ENCODE measurements at places on chromosomes 6 and 20. TPM values are rescaled to one million over a fixed set of nuclear protein-coding genes. Genes with fewer than 3 reads are reported as not detected.

TMEM200A gene
- total RNA-seq: 6.4 TPM

SYCP2 gene
- total RNA-seq: 2.6 TPM

SNAP91 gene
- not detected for total RNA-seq

GRCh38 chr20:19699180-19699971 lies 58.7 kb upstream of the RIN2 start:
- H3K27ac ChIP-seq: peak overlapping the region; percentile 55
- DNase-seq: peak; percentile 61

DNA sequence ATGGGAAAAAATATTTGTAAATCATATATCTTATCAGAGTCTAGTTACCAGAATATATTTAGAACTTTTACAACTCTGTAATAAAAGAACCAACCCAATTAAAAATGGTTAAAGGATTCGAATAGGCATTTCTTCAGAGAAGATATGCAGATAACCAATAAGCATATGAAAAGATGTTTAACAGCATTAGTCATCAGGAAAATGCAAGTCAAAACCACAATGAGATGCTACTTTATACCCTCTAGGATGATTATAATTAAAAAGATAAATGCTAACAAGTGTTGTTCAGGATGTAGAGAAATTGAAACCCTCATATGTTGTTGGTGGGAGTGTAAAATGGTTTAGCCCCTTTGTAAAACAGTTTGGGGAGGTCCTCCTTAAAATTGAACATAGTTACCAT lies 94.1 kb downstream of the LRRC1 start:
- H3K4me1 ChIP-seq: peaks cover 4% of the 10 kb centered on the region
- H3K27ac ChIP-seq: no peak overlapping the region
- no peaks in the 10 kb centered on the region for H3K27me3 ChIP-seq
- no peaks in the 10 kb centered on the region for H3K36me3 ChIP-seq

GRCh38 chr6:4971851-4972250 lies 32.0 kb downstream of the RPP40 start:
- no peaks in the 10 kb centered on the region for H3K27me3 ChIP-seq
- no peak overlapping the region for H3K27ac ChIP-seq
- no peaks in the 10 kb centered on the region for H3K36me3 ChIP-seq
- H3K4me1 ChIP-seq: no peaks in the 10 kb centered on the region
- H3K4me3 ChIP-seq: no peak overlapping the region
- no peak for DNase-seq

PDE7B gene
- total RNA-seq: not detected

DNA sequence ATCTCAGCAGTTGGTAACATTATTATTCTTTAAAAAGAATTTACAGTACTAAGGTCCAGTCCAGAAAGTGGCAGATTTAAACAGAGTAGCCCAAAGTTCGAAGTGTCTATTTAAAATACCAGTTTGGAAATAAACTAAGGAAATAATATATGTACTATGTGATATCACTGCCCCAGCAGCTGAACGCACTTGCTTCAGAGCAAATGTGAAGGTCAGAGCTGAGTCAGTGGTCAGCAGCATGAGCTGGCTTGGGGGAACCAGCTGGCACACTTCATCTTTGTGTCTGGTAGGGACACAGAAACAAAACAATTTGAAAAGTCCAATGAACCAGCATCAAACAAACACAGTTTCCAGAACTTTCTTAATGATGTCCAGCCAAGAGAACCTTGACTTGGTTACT lies 15.4 kb downstream of the TMEM14B start:
- no peak overlapping the region for H3K4me3 ChIP-seq
- H3K36me3 ChIP-seq: peaks cover 34% of the 10 kb centered on the region
- no peaks in the 10 kb centered on the region for H3K27me3 ChIP-seq
- no peak overlapping the region for H3K27ac ChIP-seq
- peaks cover 25% of the 10 kb centered on the region for H3K4me1 ChIP-seq
- DNase-seq: no peak

DNA sequence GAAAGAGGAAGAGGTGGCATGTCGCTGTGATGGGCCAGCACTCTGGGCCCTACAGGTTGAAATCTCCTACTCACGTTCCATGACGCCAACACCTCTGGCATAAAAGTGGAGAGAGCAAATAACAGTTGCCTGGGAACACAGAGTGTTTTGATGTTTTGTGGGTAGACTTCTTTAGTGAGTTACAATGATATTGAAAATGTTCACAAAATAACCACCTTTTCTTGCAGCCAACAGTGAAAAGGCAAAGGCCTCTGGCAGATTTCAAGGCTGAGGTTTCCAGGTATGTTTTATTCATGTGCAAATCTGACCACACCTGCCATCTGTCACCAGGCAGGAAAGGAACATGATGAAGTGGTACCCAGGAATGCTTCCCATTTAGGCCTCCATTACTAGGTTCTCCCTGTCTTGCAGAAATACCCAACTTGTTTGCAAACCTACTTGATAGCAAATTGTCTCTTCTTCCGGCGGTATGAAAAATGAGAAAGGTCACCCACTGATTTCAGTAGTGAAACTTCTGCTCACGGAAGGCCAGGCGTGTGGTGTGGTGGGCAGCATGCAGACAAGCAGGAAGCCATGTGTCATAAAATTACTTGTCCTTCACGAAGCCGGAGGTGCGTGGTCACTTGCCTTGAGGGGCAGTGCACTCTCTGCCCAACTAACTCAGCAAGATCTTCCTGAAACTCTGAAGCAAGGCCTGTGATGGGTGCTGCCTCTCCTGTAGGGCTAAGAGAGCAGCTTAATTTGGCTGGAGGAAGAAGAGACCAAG lies 299.1 kb upstream of the PRDM1 start:
- H3K27ac ChIP-seq: no peak overlapping the region
- no peaks in the 10 kb centered on the region for H3K27me3 ChIP-seq
- H3K4me3 ChIP-seq: no peak overlapping the region
- no peaks in the 10 kb centered on the region for H3K36me3 ChIP-seq

DNA sequence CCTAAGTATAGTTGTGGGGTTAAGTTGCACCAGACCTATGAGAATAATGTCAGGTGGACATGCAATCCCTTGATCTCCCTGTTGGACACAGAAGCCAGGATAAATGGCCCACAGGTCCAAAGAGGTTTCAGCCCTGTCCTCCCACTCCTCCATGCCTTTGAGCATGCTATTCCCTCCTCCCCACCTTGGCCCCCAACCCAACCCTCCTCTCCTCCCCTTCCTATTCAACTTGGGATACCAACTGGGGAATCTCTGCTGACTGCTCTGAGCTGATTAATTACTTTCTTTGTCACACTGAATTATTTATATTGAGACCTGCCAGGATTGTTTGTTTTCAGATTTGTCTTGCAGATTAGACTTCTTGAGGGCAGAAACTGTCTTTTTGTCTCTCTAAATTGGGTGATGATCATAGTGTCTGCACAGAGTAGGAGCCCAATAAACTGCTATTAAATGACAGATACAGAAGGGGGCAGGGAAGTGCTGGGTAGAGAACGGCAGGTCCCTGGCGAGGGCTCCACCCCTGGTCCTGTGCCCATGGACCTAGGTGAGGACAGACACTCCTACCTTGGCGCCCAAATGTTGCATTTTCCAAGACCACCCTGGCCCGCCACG lies 120.9 kb downstream of the UNC5CL start:
- no peak overlapping the region for H3K27ac ChIP-seq
- peaks cover 22% of the 10 kb centered on the region for H3K4me1 ChIP-seq
- no peak overlapping the region for H3K4me3 ChIP-seq
- no peaks in the 10 kb centered on the region for H3K27me3 ChIP-seq

DNA sequence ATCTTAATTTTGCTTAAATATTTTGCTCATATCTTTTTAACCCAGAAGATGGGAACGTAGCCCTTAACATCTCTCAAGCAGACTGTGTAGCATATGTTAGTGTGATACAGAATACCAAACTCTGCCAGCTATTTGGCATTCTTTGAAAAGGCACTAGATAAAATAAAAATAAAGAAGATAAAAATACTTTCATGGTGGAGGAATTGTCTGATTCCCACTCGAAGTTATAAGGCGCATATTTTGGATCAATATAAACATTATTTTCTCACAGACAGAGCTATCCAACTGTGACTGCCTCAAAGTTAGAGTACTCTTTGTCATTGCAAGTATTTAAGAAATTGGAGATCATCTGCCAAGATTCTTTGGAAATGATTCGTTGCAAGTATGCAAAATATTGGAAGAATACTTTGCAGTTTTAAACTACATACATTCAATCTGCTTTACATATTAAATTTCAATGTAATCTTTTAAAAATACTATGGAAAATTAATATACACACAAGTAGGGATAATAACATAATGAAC lies 10.8 kb upstream of the EEF1E1 start:
- H3K27me3 ChIP-seq: 0 out of 2 replicates have a peak, but pooled peaks cover 4% of the 10 kb centered on the region
- H3K4me3 ChIP-seq: no peak overlapping the region
- H3K36me3 ChIP-seq: no peaks in the 10 kb centered on the region
- no peak overlapping the region for H3K27ac ChIP-seq

HLA-DOA gene
- total RNA-seq: not detected

HRH3 gene
- not detected for total RNA-seq

DNA sequence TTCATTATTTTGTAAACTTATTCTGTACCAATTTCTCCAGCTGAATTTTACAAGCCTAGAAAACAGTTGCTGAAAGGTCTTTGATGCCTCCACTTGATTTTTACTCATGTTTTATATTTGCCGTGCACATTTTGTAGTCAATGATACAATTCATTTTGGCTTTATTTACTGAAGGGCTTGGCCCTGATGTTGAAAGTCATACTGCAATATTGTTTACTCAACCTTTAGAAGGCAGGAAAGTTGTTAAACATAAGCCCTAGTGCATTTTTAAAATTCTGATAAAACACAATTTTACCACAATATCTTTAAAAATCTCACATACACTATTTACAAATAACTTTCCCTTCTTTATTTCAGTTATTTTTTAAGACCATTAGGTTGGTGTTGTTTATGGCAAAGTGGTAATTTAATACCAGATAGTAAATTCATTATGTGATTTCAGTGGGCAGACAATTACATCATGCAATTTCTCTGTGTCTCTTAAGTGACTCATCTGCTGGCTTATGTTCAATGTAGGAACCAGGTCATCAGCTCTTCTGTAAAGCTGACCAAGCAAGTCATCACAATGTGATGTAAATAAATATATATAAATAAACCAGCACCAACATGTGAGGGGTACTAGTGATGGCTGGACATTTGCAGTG lies 121.1 kb upstream of the SLC35B3 start:
- peak; percentile 3 for DNase-seq
- no peaks in the 10 kb centered on the region for H3K4me1 ChIP-seq
- H3K4me3 ChIP-seq: no peak overlapping the region
- H3K36me3 ChIP-seq: no peaks in the 10 kb centered on the region

DNA sequence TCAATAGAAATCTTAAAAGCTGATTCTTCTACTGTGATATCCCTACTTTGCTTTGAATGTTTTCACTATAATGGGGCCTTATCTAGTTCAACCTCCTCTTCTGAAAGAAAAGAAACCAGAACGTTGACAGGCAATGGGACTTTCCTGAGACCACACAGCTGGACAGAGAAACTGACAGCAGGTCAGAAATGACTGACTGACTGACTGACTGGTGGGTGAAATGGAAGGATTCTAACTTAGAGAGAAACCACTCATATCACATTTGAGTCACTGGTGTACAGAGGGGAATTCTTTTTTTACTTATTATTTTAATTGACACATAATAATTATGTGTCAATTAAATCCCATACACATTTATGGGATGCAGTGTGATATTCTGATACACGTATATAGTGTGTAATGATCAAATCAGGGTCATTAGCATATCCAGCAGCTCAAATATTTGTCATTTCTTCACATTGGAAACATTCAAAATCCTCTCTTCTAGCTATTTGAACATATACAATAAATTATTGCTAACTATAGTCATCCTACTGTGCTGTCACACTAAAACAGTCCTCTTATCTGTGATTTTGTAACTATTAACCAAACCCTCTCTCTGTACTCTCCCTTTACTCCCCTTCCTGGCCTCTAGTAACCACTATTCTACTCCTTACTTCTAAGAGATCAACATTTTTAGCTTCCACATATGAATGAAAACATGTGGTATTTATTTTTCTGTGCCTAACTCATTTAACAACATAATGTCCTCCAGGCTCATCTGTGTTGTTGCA lies 64.8 kb upstream of the NRSN1 start:
- no peak for DNase-seq
- no peak overlapping the region for H3K4me3 ChIP-seq
- H3K27ac ChIP-seq: no peak overlapping the region
- no peaks in the 10 kb centered on the region for H3K27me3 ChIP-seq

GRCh38 chr20:9572670-9573069 lies 58.3 kb downstream of the LAMP5 start:
- no peak overlapping the region for H3K27ac ChIP-seq
- DNase-seq: no peak
- no peaks in the 10 kb centered on the region for H3K36me3 ChIP-seq
- no peaks in the 10 kb centered on the region for H3K27me3 ChIP-seq
- no peaks in the 10 kb centered on the region for H3K4me1 ChIP-seq
- no peak overlapping the region for H3K4me3 ChIP-seq

- no peaks in the 10 kb centered on the region for H3K36me3 ChIP-seq
- DNase-seq: peak; percentile 24
- peaks cover 14% of the 10 kb centered on the region for H3K4me1 ChIP-seq
Observed at GRCh38 chr20:9185511-9185910, 116.6 kb downstream of the PLCB4 start.

PPP1R14C gene
- not detected for total RNA-seq

KHDC1L gene
- total RNA-seq: not detected

DNA sequence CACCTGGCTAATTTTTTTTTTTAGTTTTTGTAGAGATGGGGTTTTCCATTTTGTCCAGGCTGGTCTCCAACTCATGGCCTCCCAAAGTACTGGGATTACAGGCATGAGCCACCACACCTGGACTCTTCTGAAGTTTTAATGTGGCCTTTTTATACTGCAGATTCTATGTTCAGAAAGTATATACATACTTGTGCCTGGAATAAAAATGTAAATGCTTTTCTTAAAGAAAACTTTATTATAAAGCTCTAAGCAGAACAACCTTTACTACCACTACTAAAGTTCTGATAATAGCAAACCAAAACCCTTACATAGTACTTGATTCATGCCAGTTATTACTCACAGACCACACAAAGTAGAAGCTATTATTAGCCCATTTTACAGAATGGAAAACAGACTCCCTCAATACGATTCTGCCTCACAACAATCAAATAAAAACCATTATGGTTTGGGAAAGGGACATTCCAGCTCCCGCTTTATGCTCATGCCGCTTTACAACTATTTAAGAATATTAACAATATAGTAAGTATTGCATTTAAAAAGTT lies 5.3 kb downstream of the PHIP start:
- peaks cover 5% of the 10 kb centered on the region for H3K4me1 ChIP-seq
- peaks cover 13% of the 10 kb centered on the region for H3K36me3 ChIP-seq
- no peaks in the 10 kb centered on the region for H3K27me3 ChIP-seq
- no peak overlapping the region for H3K27ac ChIP-seq
- no peak for DNase-seq

RAET1G gene
- 0.16 TPM for total RNA-seq

GRCh38 chr20:20134941-20135575 lies 82.7 kb downstream of the CFAP61 start:
- no peak overlapping the region for H3K4me3 ChIP-seq
- no peaks in the 10 kb centered on the region for H3K36me3 ChIP-seq
- H3K4me1 ChIP-seq: no peaks in the 10 kb centered on the region

DNA sequence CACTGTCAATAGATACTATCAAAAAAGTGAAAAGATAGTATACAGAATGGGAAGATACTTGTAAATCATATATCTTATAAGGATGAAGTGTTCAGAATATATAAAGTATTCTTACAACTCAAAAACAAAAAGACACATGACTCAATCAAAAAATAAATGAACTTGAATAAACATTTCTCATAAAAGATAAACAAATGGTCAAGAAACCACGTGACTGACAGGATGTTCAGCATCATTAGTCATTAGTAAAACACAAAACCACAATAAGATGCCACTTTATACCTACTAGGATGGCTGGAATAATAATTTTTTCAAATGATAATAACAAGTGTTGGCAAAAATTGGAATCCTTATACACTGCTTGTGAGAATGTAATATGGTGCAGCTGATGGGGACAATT lies 729.1 kb upstream of the HS3ST5 start:
- H3K27ac ChIP-seq: no peak overlapping the region
- DNase-seq: no peak
- no peaks in the 10 kb centered on the region for H3K4me1 ChIP-seq
- H3K27me3 ChIP-seq: no peaks in the 10 kb centered on the region
- H3K4me3 ChIP-seq: no peak overlapping the region
- H3K36me3 ChIP-seq: no peaks in the 10 kb centered on the region

LINC00237 gene
- not detected for total RNA-seq
